ENCODE measurements at places on chromosomes 1 and 21.

- DNase-seq = no peak
Observed at GRCh38 chr1:229070168-229070567, 200.7 kb upstream of the RAB4A start.

- no peak for DNase-seq
Observed at GRCh38 chr1:216224233-216224632, 199.0 kb downstream of the USH2A start.

GRCh38 chr1:2920421-2921015, 100.7 kb upstream of the ACTRT2 start:
- no peak for DNase-seq

GRCh38 chr1:223712850-223713474, 623 bp downstream of the CAPN2 start:
- DNase-seq = no peak

GRCh38 chr1:116165572-116165971, 54.4 kb downstream of the MAB21L3 start:
- no peak for DNase-seq

- no peak for DNase-seq
Observed at GRCh38 chr1:158179301-158180041, 1.2 kb upstream of the CD1D start.
